ENCODE measurements at places on chromosomes 2 and 18.
A peak's percentile ranks its signal among the peaks of the same experiment; 100 is the strongest.

GRCh38 chr2:106566050-106566449 lies 78.9 kb downstream of the CD8B2 start:
- DNase-seq: no peak

- DNase-seq: no peak
Measured at GRCh38 chr2:215032153-215032552, 106.3 kb downstream of the ABCA12 start.

DNA sequence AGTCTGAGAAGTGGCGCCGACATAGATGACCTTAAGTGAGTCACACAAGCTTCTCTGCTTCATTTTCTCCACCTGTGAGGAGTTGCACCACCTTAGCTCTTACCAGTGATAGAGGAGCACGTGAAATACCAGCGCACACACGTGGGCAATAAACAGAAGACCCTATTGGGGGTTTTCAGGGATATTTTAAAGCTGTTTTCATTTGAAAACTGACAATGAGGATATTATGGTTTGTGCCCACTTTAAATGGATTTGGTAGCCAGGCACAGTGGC lies 47.3 kb upstream of the FZD7 start:
- DNase-seq: no peak

GRCh38 chr18:1020731-1021344 lies 116.2 kb downstream of the ADCYAP1 start:
- DNase-seq: no peak

DNA sequence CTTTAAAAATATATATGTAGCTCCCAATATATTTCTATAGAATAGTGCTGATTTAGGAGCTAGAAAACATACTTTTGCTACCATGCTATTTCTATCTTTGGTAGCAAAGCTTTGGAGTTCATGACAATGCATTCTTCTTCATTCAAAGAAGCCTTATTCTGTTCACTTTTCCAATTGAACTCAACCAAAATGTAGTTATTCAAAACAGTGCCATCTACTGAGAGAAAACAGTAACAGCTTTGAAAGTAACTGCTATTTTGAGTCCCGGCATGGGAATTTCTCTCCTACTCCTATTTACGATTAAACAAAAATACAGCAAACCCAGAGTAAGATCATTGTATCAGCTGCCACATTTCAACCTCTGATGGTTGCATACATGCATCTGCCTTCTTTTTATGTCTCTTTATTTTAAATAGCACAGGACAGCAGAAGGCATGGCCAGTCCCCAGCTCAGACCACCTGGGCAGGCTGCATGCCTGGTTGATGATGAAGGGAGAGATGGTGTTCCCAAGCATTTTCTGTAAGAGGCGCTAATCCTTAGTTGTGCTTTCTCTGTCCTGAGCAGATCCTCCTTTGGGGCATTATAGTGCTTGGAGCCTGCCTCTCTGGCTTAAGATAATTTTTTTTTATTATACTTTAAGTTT lies 69.7 kb upstream of the SULT1C3 start:
- DNase-seq: peak; percentile 15

- DNase-seq: peak; percentile 43
Measured at GRCh38 chr2:207164006-207164831, 1.5 kb downstream of the KLF7 start.

DNA sequence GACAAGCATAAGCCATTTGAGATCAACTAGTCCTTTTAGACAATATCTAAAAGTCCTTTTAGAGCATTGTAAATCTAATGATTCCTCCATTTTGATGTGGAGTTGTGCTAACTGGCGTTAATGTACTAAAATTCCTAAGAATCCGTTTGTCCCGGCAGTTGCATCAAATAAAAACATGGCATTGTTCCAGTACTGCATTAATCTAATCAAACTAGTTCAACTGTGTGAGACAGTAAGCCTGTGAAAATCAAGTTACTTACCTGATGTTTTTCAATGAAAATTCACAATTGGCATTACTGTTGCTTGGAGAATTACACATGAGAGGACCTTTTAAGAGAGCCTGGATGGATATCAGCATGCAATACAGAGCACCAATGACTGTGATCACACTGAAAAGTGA lies 13.3 kb downstream of the TM4SF20 start:
- DNase-seq: no peak

DNA sequence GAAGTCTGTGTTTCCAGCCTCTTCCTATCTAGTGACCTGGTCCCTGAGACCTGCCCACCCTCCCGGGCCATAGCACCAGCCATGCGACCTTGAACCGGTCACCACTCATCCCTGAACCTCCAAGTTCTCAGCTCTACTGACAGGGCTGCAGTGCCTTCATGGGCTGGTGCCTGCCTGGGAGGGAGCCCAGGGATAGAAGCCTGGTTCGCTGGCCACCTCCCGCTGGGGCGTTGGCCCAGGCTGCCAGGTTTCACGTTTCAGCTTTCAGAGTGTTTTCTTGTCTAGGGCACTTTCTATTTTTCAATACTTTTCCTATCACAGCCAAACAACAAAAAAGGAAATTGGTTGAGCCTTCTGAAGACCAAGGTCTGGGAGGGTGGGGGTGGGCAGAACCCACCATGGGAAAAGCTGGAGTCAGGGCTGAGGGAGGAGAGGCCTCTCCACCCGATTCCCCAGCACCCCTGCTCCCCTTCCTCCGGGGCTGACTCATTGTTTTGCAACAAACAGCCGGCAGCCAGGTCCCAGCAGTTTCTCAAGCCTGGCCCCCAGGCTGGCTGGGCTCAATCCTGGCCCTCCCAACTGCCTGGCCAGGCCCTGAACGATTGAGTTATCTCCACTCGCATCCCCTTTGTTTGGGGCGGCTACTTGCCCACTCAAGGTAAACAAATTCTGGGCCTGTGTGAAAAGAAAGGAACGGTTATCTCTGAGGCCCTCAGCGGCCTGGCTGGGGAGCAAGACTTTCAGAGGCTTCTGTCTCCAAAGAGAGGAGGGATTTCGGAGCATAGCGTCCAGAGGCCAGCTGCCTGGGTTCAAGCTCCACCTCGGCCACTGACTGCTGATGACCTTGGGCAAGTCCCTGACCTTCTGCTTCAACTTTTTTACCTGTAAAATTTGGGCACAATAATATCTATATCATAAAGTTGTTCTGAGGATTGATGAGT lies 47.5 kb downstream of the ZFP36L2 start:
- no peak for DNase-seq

DNA sequence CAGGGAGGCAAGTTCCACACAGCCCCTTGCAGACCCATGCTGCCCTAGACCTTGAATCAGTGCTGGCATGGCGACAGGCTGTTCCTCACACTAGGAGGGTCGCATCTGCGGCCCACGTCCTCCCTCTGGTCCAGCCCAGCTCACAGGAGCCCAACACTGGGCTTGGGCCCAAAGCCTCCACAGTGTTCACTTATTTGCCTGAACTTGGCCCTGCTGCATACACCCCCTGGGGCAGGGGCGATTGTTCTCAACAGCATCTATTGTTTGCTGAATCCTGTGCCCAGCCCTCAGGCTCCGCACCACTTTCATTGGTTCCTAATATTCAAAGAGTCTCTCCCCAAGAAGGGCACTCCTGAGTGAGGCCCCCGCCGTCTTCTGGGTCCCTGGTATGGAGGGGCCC lies 90.7 kb downstream of the ZBTB7C start:
- DNase-seq: no peak

DNA sequence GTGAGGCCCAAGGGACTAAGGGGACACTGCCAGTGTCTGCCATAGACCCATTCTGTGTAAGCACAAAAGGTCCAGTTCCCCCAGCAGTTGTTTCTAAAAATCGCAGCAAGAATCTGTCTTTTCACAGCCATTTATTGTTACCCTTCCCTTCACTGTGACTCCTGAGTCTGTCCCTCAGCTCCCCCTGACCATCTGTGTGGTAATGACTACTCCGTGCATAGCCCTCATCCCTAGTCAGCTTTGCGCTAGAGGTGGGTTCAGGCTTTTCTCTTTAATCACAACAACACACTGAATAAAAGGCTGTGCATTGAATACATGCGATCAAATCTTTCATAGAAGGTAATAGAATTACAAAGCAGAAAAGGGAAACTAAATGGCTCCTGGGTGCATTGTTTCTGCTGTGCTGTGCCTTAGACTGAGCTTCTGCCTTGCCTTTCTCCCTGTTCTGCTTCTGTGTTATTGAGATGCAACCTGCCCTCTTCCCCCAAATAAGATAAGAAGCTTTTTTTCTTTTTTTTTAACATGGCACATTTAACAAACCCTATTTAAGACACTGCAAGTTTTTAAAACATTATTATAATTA lies 836.0 kb upstream of the CDH2 start:
- no peak for DNase-seq

DNA sequence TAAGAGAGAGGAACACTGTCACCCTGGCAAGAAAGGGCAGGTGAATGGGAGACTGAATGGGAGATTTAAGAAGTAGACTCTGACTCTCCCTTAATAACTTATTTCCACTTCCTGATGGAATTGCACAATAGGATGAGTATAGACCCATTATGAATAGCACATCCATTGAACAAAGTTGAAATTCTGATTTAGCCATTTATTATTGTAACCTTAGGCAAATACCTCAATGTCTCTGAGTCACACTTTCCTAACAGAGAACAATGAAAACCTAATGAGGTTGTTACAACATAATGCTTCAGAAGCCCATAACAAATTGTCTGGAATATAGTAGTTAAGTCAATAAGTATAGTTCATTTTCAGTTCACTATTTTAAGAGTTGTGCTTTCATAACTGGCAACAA lies 78.9 kb downstream of the NRXN1 start:
- no peak for DNase-seq

DNA sequence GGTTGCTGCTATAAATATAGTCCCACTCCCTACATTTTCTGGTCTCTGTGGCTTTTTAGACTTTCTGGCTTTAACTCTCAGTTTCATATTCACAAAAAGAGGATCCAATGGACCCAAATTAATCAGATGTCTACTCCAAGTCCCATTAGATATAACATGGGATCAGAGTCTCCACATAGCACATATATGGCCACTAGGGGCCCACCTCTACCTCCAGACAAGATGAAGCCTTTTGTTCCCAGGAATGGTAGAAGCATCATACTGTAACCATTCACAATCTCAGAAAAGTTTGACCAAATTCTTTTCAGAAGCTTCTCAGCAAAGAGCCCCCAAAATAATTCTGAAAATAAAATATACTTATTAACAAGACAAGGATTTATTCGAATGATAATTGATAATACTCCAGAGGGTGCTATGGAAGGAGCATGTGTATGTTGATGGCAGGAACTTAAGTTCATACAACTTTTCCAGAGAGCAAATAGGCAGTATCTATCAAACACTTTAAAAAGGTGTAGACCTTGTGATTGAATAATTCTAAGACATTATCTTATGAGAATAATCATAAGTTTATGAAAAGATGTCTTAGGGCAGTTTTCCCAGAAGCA lies 382.3 kb upstream of the CRIM1 start:
- peak; percentile 36 for DNase-seq

- no peak for DNase-seq
Measured at GRCh38 chr2:136389809-136390208, 271.9 kb upstream of the CXCR4 start.

DNA sequence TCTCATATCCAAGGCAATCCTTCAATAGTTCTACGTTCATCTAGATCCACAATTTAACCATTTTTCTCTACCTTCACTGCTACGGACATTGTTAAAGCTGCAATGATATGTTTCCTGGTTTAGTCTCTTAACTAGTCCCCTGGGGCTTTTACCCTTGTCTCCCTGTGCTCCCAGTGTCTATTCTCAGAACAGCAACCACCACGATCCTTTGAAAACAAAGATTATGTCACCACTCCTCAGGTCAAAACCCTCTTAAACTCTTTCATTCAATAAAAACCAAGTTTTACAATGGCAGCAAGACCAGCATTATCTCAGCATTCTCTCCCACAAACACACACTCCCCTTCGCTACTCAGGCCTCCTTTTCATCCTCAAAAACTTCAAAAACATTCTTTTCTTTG lies 298.2 kb upstream of the CHST9 start:
- no peak for DNase-seq

- DNase-seq: no peak
Measured at GRCh38 chr2:191188550-191189093, 37.8 kb upstream of the STAT4 start.

GRCh38 chr2:183185534-183185933 lies 61.3 kb downstream of the NUP35 start:
- no peak for DNase-seq

DNA sequence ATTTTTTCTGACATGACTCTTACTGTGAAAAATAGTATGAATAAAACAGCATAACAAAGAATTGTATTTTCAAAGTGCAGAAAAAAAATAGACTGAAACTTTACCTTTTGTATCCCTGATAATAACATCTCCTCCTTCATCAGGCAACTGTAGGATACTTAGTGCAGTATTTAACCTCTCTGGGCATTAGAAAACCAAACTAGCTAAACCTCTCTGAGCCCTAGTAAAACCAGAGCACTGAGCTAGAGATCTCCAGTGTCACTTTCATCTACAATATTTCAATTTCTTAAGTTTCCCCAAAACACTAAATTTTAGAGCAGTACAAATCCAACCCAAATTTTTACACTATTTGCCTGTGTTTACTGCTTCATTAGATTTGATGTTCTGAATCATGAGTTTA lies 594.0 kb upstream of the LINC00305 start:
- DNase-seq: no peak

- DNase-seq: no peak
Measured at GRCh38 chr2:238936162-238937052, 88.5 kb downstream of the TWIST2 start.

DNA sequence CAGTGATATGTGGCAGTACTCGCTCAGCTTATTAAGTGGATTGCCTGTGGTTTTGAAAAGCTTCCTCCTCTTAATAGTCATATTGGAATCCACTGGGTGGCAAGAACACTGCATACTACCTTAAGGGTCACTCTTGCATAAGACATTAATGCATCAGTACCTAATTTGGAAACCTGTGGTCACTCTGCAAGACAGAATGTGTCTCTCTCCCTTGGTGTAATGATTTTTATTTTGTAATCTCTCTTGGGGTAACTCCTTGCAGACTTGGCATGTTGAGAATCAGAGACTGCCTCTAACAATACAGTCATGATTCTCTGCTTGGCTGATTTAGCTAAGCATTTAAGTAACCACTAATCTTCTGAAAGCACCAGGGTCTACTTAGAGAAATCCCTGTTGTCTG lies 33.0 kb upstream of the IER3IP1 start:
- peak; percentile 45 for DNase-seq

GRCh38 chr2:3604991-3605961 lies 10.4 kb downstream of the COLEC11 start:
- peak; percentile 78 for DNase-seq
